ENCODE measurements at places on chromosomes 7 and 10.

- DNase-seq = no peak
Measured at GRCh38 chr10:10786109-10787090, 231.3 kb upstream of the CELF2 start.

- DNase-seq = no peak
Measured at GRCh38 chr7:86950360-86950759, 109.1 kb downstream of the ELAPOR2 start.

- no peak for DNase-seq
Measured at GRCh38 chr10:111085690-111086353, 9.0 kb downstream of the ADRA2A start.

DNA sequence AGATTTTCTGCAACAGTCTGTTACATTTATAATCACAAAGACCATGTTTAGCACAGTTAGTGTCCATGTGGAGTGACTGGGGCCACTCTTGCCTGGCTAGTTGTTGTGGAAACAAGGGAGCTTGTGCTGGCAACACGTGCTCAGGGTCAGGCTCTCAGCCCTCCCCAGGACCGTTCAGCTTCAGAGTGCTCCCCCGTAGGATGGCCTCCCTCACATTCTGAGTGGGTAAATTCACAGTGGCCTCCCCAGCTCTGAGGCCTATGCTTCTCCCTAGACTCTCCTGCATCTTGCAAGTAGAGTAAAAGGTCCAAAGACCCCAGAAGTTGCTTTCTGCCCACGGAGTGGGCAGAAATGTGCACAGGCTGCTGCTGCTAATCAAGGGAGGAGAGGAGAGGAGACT lies 122.3 kb downstream of the ADCY1 start:
- DNase-seq = no peak

- no peak for DNase-seq
Measured at GRCh38 chr10:110533149-110533548, 34.3 kb upstream of the SMC3 start.

DNA sequence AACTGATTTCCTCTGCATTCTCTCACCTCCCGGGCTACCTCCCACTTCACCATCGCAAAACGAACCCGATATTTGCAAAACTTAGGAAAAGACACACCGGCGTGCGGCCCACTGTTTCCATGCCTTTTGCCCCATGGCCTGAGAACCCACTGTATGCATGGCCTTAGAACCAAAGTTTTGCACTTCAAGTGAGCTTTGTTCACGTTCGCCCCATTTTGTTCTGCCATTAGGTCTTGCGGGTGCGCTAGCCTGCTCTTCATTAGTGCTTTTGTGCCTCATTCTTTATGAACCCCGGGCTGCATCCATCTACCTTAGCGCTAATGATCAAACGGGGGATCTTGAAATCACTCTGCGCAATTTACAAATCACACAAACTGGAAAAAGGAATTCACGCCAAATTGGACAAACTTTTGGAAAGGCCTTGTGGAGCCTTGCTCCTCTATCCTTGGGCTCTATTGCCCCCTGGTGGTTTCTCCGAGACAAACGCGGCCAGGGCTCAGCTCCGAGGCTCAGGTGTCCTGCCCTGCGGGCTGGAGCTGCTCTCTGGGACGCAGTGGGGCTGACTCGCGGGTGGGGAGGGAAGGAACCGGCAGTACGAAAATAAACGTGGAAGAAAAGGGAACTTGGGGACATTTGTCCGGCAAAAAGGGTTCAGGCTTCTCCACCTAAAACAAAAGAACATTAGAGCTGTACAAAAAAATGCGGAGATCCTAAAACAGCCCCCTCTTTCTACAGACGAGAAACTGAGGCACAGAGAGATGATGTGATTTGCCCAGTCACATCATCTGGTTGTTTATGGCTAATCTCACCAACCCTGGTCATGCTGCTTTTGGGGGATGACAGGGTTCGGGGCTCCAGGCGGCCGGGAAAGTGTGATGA lies 300.4 kb upstream of the NFE2L3 start:
- no peak for DNase-seq

- no peak for DNase-seq
Measured at GRCh38 chr10:86020134-86020533, 346.5 kb downstream of the GRID1 start.

DNA sequence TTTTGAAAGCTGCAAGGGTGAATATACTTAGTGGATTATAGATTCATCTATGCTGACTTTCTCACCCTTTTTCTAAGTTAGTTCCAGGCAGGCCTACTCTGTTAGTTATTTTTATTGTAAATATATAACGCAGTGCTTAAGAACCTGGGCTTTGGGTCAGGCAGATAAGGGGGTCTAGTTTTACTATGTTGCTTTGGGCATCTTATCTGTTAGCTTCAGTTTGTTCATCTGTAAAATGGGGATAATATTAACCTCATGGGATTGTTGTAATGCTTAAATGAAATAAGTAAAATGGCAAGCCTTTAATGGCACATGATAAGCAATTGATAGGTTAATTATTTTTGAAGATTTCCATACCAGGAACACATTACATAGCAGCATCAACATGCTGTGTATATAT lies 79.5 kb downstream of the ST7 start:
- DNase-seq = no peak

GRCh38 chr10:75770626-75771081 lies 339.2 kb downstream of the LRMDA start:
- DNase-seq = no peak

DNA sequence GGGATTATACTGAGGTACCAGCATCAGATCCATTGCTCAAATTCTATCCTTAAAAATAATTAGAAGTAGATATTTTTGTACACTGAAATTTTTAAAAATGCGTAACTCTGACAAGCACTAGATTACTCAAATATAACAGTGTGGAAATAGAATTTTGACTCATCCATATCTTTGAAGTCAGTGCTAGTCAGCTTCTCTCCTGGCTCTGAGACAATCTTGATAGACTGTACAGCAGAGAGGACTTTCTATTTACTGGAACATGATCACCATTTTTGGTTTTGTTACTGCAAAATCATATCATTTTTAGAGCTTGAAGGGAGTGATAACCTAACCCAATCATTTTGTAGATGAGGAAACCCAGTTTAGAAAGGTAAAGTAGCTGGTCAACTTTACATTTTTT lies 195.0 kb downstream of the MTERF1 start:
- DNase-seq = no peak

DNA sequence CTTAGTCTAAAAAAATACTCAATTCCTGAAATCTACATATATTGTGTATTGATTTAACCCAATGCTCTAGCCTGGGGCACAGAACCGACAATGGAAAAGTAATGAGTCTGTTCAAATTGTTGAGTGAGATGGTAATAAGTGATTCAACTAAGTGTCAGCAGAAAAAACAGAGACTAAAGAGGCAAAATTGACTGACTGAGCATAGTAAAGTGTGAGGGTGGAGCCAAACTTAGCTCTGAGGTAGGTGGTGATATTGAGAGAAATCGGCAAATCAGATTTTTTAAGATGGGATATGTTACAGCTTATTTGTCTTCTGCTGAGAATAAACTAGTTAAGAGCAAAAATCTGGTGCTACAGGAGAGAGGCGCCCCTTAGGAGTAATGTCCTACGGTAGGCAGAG lies 764.0 kb upstream of the LRRN3 start:
- DNase-seq = no peak

GRCh38 chr10:128060341-128061250 lies 65.6 kb downstream of the MKI67 start:
- DNase-seq = no peak

GRCh38 chr10:816958-817357 lies 114.5 kb downstream of the LARP4B start:
- DNase-seq = no peak

DNA sequence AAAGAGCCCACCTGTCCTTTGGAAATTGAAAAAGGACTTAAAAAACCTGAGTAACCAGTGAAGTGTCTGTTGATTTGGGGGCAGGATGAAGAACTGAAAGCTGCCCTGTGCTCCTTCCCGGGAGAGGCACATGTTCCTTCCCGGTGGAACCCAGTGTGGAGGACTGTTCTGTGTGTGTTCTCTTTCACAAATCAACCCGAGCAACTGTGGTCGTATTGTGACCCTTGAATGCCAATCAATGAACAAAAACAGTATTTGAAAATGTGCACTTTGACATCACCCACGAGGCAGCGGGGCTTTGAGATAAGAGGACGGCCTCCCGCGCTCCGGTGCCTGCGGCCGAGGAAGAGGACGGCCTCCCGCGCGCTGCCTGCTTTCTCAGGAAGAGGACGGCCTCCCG lies 139.0 kb downstream of the VIPR2 start:
- no peak for DNase-seq

DNA sequence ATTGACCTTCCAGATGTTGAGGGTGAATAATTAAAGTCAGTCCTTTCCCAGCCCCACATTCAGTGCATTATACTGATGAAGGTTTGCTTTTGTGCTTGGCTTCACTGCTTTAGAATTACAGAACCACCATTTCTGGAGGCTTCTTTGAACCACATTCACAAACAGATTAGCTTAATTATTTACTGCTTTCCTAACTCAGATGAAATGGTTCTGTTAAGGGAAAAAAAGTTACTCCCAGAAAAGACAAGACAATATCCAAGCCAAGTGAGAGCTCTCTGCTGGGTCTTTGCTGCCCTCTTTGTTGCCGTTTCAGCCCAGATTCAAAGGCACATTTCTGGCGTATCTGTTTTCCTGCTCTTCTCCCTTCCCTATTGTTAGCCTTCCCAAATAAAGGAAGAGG lies 188.9 kb downstream of the AHR start:
- DNase-seq = no peak

GRCh38 chr7:144632724-144633123 lies 203.1 kb downstream of the TPK1 start:
- DNase-seq = no peak

GRCh38 chr7:43769791-43770465 lies 11.4 kb downstream of the BLVRA start:
- no peak for DNase-seq

GRCh38 chr7:12350971-12351370 lies 52.7 kb downstream of the VWDE start:
- no peak for DNase-seq

- no peak for DNase-seq
Measured at GRCh38 chr7:48244864-48245271, 73.6 kb downstream of the ABCA13 start.

DNA sequence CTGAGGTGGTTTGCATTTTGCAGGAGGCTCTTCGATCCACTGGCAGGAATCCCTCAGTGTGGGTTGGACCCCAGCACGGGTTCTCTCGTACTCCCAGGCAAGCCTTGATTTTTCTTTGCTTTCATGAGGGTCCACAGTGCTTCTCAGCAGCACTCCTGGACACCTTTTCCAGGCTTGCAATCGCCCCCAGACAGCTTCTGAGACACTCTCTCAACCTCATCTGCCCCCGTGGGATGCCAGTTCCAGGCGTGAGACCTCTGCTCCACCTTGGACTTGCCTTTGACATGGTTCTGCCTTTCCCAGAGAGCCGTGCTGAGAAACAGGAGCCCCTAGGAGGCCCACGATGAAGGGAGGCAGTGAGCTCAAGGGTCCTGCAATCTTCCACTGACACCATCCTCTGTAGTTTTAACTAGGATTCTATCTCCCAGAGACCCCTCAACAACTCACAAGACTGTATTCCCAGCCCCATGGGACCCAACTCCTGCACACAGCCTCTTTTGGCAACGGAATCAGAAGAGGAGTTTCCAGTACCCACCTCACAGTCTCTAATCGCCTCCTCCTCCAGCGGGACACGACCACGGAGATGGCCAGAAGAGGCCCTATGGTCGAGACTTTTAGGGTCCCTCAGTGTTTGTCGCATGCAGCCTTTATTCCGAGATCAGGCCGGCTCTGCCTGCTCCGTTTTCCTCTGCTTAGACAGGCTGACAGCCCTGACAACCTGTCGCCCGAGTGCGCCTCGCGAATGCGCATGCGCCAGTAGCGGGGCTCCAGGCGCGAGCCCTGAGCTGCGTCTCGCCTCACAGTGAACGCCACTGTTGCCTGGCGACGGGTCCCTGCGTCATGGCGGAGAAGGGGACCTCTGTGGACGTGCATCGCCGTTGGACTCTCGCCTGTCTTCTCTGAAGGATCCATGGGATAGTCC lies 26.0 kb upstream of the ZNF273 start:
- peak; percentile 96 for DNase-seq

- DNase-seq = peak; percentile 79
Measured at GRCh38 chr7:28955718-28956607, 2.2 kb downstream of the TRIL start.

DNA sequence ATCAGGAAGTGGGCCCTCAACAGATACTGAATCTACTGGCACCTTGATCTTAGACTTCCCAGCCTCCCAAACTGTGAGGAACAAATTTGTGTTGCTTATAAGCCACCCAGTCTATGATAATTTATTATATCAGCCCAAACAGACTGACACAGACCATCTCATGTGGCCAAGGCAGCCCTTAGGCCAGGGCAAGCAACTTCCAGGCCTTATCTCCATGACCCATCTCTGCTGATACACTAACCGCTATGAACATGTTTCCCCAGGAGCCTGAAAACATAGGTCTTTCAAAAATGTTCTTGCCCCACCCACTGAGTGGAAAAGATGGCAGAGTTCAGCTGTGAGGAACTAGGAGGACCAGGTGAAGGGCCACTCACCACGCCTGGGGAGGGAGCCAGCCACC lies 3.2 kb upstream of the BLOC1S2 start:
- no peak for DNase-seq

- no peak for DNase-seq
Measured at GRCh38 chr7:149495785-149496641, 1.6 kb downstream of the ZNF746 start.

GRCh38 chr7:159195946-159196345 lies 51.3 kb upstream of the VIPR2 start:
- no peak for DNase-seq

- no peak for DNase-seq
Measured at GRCh38 chr10:117541909-117542705, 439 bp upstream of the EMX2 start.

DNA sequence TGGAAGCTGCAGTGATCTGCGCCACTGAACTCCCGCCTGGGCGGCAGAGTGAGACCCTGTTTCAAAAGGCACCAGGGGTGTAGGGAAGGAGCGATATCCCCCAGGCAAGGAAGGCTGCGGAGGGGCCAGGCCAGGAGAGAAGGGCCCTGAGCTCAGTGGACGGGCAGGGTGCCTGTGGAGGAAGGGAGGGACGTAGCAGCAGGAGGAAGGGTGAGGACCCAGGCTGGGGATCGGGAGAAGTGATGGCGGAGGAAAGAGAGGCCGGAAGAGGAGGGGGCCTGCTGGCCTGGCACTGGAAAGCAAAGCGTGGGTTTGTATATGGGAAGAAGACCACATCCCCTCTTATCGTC lies 45.6 kb downstream of the ALOX5 start:
- no peak for DNase-seq

GRCh38 chr10:7152982-7153381 lies 257.9 kb downstream of the SFMBT2 start:
- no peak for DNase-seq

DNA sequence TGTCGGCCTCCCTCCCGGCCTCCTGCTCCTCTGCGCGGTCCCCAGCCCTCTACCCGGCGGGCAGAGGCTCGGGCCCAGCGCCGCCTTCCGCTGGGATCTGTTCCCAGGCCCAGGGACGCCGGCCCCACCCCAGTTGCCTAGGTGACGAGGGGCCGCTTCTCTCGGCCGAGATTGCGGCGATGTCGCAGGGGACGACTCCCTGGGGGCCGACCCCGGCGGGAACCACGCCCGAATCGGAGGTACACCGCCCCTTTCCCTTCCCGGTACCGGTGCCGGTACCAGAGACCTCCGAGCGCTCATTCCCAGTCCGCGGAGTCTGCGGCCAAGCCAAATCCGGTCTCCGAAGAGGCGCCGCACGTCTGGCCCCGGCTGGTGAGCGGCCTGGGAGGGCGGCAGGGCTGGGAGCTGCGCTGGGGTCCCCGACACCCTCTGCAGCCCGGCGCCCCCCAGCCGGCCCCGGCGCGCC lies at the start of gene CABCOCO1:
CABCOCO1 (plus strand) TSS at position 136 of the 466 bp plus-strand sequence; CDS start at position 180, 44 bp downstream.
- peak; percentile 41 for DNase-seq
